Sigmoid colon (tissue), 7 donors: ENCODE measurements at places on chromosomes 2 and 18. TPM values are rescaled to one million over a fixed set of nuclear protein-coding genes. Genes with fewer than 3 reads are reported as not detected.

- no peak overlapping the region for H3K27ac ChIP-seq
- H3K4me1 ChIP-seq = no peaks in the 10 kb centered on the region
- no peaks in the 10 kb centered on the region for H3K36me3 ChIP-seq
- no peak overlapping the region for H3K4me3 ChIP-seq
Measured at GRCh38 chr2:169265591-169265990, 96.7 kb downstream of the LRP2 start.

GRCh38 chr2:9160732-9161131 is 45.9 kb upstream of the ASAP2 start:
- H3K36me3 ChIP-seq = no peaks in the 10 kb centered on the region
- no peak overlapping the region for H3K4me3 ChIP-seq
- no peaks in the 10 kb centered on the region for H3K27me3 ChIP-seq
- peaks cover 4% of the 10 kb centered on the region for H3K4me1 ChIP-seq

DNA sequence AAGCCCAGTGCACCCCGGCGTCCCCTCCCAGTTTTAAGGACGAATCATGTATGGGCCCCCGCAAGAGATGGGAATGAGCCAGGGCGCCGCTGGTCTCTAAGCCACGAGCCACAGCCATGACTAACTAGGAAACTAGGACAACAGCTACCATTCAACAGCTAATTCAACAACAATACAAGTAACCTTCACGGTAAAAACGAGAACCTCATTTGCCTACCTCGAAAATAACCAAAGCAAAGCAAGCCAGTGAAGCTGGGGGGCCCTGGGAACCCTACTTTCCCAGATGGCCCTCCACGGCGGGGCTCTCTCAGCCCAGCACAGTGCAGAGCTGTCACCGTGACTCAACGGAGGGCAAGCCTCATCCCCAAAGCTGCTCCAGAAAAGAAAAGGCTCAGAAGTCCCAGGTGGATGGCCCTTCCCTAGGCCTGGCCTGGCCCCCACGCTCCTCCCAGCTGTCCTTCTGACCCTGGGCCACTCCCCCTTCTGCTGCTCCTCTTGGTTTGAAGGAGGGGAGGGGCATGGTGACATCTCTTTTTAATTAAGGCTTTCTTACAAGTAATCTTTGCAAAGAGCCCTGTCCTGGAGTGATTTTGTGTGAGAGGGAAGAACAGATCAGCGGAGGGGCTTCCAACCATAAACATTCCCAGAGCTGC is 126.3 kb downstream of the HDAC4 start:
- H3K4me3 ChIP-seq = no peak overlapping the region
- no peaks in the 10 kb centered on the region for H3K27me3 ChIP-seq
- peaks cover 97% of the 10 kb centered on the region for H3K4me1 ChIP-seq
- no peaks in the 10 kb centered on the region for H3K36me3 ChIP-seq
- H3K27ac ChIP-seq = peak overlapping the region; percentile 87

DNA sequence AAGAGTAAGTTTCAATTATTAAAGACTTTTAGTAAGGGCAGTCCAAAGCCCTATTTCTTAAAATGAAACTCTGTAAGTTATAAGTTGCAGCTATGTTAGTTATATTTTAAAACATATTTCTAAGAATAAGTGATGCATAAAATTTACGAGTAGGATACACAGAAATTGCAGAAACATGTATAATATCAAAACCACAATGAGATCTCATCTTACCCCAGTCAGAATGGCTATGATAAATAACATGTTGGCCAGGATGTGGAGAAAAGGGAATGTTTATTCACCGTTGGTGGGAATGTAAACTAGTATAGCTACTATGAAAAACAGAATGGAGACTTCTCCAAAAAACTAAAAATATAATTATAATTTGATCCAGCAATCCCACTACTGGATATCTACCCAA is 201.2 kb downstream of the CBLN2 start:
- no peaks in the 10 kb centered on the region for H3K36me3 ChIP-seq
- H3K4me3 ChIP-seq = no peak overlapping the region
- H3K27ac ChIP-seq = no peak overlapping the region
- H3K4me1 ChIP-seq = no peaks in the 10 kb centered on the region
- DNase-seq = no peak

- no peak overlapping the region for H3K27ac ChIP-seq
- DNase-seq = no peak
- H3K4me3 ChIP-seq = no peak overlapping the region
Measured at GRCh38 chr2:101759162-101759561, 61.7 kb downstream of the MAP4K4 start.

DNA sequence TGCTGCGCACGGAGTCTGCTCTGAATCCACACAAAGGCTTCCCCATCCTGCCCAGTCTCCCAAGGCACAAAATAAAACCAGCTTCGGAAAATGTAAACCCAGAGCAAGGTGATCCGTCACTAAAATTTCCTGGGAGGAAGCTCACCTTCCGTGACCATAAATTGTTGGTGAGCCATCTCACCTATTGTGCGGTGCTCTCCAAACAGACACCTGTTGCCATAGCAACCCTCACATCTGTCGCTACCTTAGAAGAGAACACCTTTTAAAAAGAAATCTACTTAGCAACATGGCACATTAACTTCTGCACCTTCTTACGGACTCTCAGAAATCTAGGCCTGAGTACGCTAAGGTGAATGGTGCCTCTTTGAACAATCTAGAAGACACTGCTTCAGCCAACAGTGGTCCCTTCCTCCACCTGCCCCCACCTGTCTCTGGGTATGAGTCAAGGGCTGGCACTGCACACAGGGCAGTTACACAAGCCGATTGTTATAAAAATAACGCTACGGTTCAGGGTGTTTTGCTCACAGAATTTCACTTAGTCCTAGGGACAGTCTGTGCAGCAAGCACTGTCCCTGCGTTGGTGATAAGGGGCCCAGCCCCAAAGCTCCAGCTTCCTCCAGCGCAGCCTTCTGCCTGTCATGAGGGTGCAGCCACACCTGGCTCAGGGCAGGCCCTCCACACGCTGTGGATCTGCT is 114.9 kb upstream of the ID2 start:
- no peak overlapping the region for H3K27ac ChIP-seq
- H3K36me3 ChIP-seq = no peaks in the 10 kb centered on the region
- peak; percentile 38 for DNase-seq
- H3K4me1 ChIP-seq = no peaks in the 10 kb centered on the region

- H3K4me1 ChIP-seq = no peaks in the 10 kb centered on the region
- H3K27ac ChIP-seq = no peak overlapping the region
- no peak for DNase-seq
- no peaks in the 10 kb centered on the region for H3K27me3 ChIP-seq
Measured at GRCh38 chr2:44118257-44118656, 50.4 kb upstream of the PPM1B start.

DNA sequence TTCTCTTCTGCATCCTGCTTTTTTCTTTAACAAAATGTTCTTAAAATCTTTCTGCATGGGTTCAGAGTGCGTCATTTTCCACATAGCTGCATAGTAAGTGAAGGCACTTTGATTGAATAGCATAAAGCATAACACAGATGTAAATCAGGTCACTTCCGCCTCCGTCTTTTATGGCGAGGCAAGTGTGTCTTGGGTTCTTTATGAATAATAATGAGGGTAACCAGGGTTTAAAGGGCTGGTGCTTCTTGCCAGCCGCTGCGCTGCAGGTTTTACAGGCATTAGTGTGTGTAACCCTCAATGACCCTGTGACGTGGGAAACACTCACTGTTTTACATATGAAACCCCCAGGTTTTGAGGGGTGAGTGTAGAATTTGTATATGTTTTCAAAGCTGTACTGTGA is 164.2 kb downstream of the MYT1L start:
- DNase-seq = no peak
- no peak overlapping the region for H3K4me3 ChIP-seq

DNA sequence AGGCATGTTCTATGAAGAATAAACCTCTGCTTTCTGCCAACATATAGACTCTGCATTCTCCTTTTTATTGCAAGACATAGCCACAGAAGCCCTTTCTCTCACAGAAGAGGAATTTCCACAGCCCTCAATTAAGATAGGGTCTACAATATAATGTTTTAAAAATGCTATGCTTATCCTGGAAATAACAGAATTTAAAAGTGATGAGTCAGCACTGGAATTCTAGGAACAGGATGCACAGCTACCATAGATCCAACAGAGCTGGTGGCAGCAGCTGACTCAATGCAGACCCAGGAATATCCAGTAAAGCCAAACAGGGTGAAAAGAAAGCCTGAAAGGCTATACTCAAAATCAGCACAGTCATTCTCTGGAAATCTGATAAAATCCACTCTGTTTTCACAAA is 866.9 kb downstream of the TRIB2 start:
- no peak overlapping the region for H3K27ac ChIP-seq
- DNase-seq = no peak
- H3K4me3 ChIP-seq = no peak overlapping the region
- H3K4me1 ChIP-seq = no peaks in the 10 kb centered on the region

GRCh38 chr2:38818565-38818964 is 40.6 kb downstream of the GEMIN6 start:
- H3K4me1 ChIP-seq = no peaks in the 10 kb centered on the region
- DNase-seq = no peak
- peaks cover 25% of the 10 kb centered on the region for H3K36me3 ChIP-seq
- no peak overlapping the region for H3K4me3 ChIP-seq
- no peak overlapping the region for H3K27ac ChIP-seq

DNA sequence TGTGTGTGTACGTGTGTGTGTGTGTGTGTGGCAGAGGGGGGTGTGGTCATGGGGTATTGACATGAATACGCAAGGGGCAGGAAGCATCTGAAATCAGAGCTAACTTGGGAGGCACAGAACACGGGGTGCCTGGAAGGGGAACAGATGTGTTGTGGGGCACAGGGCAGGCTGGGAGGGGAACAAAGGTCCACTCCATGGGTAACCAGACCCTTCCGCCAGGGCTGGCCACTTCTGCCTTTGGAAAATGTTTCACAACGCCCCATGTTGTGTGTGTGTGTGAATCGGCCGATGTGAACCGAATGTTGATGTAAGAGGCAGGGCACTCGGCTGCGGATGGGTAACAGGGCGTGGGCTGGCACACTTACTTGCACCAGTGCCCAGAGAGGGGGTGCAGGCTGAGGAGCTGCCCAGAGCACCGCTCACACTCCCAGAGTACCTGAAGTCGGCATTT is at the start of gene SLC11A1:
Gene SLC11A1, plus strand, starts transcription at position 358 of the 451 bp plus-strand sequence. CDS start 96 bp downstream, outside the sequence.
- peaks cover 3% of the 10 kb centered on the region for H3K4me1 ChIP-seq
- H3K27me3 ChIP-seq = no peaks in the 10 kb centered on the region
- H3K36me3 ChIP-seq = no peaks in the 10 kb centered on the region
- peak within 1 kb of the TSS; percentile 9 for H3K4me3 ChIP-seq
- peak; percentile 87 for DNase-seq

- no peak for DNase-seq
- no peaks in the 10 kb centered on the region for H3K27me3 ChIP-seq
- peaks cover 36% of the 10 kb centered on the region for H3K4me1 ChIP-seq
- H3K36me3 ChIP-seq = no peaks in the 10 kb centered on the region
Measured at GRCh38 chr2:200380833-200381542, 74.5 kb downstream of the SPATS2L start.

DNA sequence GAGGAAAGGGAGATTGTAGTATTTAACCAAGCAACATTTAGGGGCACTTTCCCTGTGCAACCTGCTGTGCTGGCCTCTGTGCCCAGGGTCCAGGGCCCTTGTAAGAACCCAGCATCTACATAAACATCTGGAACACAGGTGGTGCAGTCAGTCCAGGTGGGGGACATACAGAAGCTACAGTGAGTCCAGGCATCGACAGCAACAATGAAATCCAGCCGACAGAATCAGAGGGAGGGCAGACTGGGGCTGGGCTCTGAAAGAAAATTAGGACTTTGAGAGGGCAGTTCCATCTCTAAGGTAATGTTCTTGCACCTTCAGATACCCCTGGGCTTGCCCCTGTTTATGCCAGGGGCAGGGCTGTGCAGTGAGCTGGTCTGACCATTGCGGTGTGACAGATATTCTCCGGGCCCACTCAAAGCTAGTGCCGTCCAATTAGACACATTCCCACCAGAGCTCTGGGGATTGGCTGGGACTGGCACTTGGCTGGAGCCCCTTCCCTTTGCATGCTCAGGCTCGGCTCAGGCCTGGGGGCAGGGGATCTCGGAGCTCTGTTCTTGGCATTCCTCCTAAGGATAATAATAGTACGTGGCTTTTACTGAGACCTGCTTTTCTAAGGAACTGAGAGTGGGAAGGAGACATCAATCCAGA is 5.4 kb downstream of the LBH start:
- peak; percentile 60 for DNase-seq
- no peaks in the 10 kb centered on the region for H3K36me3 ChIP-seq
- H3K4me1 ChIP-seq = peaks cover 73% of the 10 kb centered on the region
- H3K27ac ChIP-seq = peak overlapping the region; percentile 81

DNA sequence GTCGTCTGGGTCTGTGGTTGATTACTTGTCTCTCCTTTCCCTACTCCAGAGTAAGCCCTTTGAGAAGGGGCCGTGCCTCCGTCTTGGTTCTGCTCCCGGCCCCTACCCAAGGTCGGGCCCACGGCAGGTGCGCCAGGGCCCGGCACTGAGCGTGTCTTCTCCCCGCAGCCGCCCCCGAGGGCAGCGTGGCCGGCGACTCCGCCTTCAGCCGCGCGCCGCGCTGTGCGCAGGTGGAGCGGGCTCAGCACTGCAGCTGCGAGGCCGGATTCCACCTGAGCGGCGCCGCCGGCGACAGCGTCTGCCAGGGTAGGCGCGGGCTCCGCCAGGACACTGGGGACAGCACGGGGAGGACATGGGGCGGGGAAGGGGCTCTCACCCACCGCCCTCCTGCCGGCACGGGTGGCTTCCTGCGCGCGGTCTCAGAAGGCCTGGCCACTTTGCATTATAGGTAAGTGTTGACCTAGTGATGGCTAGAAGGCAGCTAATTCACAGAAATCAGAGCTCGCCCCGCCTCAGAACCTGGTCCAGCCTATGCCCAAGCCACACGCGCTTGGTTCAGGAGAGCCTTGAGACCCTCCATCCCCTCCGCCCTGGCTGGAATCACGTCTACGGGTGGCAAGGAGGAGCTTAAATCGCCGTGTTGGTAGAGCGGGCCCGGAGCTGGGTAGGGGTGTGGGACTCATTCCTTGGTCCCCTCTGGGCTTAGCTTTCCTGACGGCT is 43.5 kb downstream of the FBLN7 start:
- H3K4me1 ChIP-seq = no peaks in the 10 kb centered on the region
- no peak overlapping the region for H3K27ac ChIP-seq
- no peaks in the 10 kb centered on the region for H3K36me3 ChIP-seq
- DNase-seq = no peak
- H3K4me3 ChIP-seq = no peak overlapping the region
- no peaks in the 10 kb centered on the region for H3K27me3 ChIP-seq

DNA sequence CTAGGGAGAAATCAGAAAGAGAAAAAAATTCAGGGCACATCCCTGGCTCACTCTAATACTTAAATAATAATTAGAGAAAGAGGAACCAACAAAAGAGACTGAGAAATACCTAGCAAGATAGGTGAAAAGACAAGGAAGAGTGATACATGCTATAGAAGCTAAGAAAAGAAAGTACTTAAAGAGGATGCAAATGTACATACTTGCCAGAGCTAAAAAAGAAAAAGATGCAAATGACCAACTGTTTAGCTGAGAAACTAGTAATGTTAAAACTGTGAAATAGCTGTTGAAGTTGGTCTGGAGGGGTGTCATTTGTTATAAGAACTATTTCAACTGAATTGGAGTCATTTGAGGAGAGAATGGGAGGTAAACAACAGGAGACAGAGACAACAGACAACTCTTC is 412.2 kb downstream of the SPAG16 start:
- H3K27me3 ChIP-seq = no peaks in the 10 kb centered on the region
- no peaks in the 10 kb centered on the region for H3K4me1 ChIP-seq
- no peak overlapping the region for H3K27ac ChIP-seq
- no peak overlapping the region for H3K4me3 ChIP-seq

Gene ANO7
- total RNA-seq = not detected

Gene ITGB6
- total RNA-seq = not detected

Gene IL37
- not detected for total RNA-seq

Gene ACTR3
- total RNA-seq = 147 TPM

Gene LCT
- not detected for total RNA-seq

Gene PREB
- 47.6 TPM for total RNA-seq

Gene KCNG2
- total RNA-seq = not detected

Gene NAT8
- not detected for total RNA-seq

Gene DPYSL5
- total RNA-seq = 1.9 TPM

Gene DUSP19
- 6.9 TPM for total RNA-seq

Gene FHOD3
- 9.5 TPM for total RNA-seq

Gene STPG4
- total RNA-seq = not detected

Gene POTEJ
- not detected for total RNA-seq

Gene ANKRD23
- total RNA-seq = 5.5 TPM
